ENCODE measurements at places on chromosomes 7 and 10.

GRCh38 chr7:94928168-94928707 is 20.8 kb downstream of the PPP1R9A start:
- no peak for DNase-seq

- no peak for DNase-seq
Observed at GRCh38 chr10:12423896-12424295, 74.5 kb downstream of the CAMK1D start.

DNA sequence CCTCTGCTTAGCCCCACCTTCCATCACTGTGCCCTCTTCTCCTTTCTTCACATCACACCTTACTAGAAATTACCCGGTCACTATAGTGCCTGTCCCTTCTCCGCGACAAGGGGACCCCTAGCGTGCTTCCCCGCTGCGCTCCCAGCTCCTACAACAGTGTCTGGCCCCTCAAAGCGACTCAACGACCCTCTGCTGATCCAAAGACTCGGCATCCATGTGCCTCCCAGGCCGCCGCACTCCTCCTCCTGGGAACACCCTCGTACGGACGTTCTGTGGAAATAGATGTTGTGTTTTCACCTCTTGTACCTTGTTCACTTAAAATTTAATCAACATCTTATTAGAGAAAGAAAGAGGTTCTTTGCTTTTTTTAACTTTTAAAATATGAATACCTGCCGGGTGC is 463.5 kb downstream of the DNAJB6 start:
- DNase-seq: no peak

DNA sequence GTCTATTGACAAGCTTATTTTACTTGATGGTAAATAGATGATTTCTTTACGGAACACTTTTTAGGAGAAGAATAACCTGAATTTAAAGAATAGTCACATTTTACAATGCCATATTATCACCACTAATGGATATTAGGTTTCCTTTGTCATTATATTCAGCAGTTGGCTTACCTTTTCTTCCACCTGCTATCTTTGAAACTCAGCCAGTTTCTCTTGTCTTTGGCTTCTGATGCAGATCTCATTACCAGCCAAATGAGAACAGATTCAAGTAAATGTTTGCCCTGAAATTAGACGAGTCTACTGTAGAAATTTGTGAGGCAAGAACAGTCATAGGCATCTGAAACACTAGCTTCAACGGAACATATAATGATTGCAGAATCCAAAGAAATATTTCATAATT is 85.5 kb upstream of the OIT3 start:
- no peak for DNase-seq

GRCh38 chr7:141114029-141114664 is 40.3 kb downstream of the TMEM178B start:
- DNase-seq: no peak

DNA sequence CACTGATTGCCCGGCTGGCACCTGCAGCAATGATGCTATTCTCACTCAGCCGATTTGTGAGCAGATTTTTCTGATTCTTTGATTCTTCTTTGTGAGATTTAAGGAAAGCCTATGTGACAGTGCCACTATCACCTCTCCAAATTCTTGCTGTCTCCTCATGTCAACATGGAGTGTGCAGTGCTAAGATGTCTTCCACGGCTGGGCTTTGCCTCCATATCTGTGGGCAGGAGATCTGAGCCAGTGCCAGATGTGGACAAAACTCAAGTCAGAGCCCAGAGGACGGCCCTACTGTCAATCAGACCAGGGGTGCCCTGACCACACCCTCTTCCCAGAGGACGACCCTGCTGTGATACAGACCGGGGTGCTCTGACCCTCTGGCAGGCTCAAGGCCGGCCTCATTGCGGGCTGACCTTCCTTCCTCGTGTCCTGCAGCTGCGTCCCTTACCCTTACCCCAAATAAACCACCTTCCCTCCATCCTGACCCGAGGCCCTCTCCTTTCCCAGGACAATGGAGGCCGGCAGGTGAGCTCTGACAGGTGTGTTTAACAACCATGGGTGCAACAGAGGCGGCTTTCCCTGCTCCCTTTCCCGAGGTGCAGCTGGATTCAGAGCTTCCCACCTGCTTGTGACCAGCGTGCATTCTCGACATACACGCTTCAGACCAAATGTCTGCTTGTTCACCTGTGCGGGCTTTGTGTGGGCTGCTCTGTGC is 221.4 kb downstream of the ADARB2 start:
- DNase-seq: no peak

DNA sequence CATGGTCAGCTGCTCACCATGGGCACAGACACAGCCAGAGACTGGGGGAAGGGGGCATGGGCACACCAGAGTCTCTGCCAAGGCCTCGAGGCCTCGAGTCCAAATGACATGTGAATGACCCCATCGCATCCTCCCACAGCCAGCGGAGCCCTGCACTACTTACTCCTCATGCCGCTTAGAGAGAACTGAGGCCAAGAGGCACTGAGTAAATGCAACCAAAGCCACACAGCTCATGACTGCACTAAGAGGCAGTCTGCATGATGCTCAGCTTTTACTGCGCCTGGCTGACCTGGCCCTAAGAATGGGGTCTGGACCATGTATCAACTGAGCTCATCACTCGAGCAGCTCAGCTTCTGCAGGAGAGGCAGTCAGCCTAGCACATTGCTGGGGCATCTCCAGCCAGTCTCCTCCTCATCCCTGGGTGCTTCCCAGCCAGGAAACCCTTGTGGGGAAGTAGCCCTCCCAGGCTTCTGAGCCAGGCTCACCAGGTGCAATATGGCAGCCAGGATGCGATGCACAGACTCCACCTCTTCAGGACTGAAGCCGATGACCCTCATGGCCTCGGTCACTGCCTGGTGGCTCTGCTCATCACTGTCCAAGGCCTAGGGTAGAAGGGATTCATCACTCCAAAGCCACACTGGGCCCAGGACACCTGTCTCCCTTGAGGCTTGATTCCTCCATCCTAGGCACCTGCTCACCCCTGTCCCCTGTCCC is 7.5 kb downstream of the MYO1G start:
- DNase-seq: no peak

All from NCI-H187 treated with DMSO at 0.1 percent for 48 hours (cell line).